Lung (tissue), 17 donors: ENCODE measurements at places on chromosomes 5 and 9.

GRCh38 chr9:129320575-129321285 lies 142.7 kb upstream of the IER5L start:
- H3K4me3 ChIP-seq = peak overlapping the region; percentile 8
- peak overlapping the region; percentile 92 for H3K27ac ChIP-seq
- H3K4me1 ChIP-seq = peaks cover 26% of the 10 kb centered on the region
- H3K36me3 ChIP-seq = no peaks in the 10 kb centered on the region
- peak; percentile 95 for DNase-seq

DNA sequence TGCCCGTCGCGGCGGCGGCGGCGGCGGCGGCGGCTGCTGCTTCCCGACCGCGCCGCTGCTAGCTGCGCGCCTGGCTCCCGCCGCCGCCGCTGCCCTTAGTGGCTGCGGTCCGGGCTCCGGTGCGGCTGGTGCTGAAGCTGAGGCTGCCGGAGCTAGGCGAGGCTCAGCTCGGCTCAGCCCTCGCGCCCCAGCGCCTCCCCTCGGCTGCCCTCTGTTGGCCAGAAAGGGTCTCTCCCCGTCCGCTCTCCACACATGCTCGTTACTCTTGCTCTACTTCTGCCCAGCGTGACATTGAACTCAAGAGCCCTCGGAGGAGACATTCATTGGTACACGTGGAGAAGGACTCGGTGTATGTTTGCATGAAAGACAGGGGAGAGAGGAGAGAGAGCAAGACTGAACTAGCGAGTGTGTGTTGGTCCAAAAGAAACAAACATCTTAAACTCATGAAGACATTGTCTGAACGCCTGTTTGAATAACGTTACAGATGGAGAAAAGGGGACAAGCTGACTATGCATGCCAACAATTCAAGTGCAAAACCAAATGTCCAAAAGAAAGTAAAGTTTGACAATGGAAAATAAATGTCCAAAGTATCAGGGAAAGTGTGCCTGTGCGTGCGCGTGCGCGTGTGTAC lies at the start of gene HCN1:
Gene HCN1, minus strand, starts transcription at position 175 of the 631 bp plus-strand sequence.
- H3K4me3 ChIP-seq = no peak within 1 kb of the TSS
- peak; percentile 81 for DNase-seq
- H3K27me3 ChIP-seq = peaks cover 21% of the 10 kb centered on the region
- H3K4me1 ChIP-seq = no peaks in the 10 kb centered on the region

- DNase-seq = no peak
- H3K27ac ChIP-seq = no peak overlapping the region
- H3K27me3 ChIP-seq = no peaks in the 10 kb centered on the region
- H3K36me3 ChIP-seq = no peaks in the 10 kb centered on the region
- no peaks in the 10 kb centered on the region for H3K4me1 ChIP-seq
Observed at GRCh38 chr9:131312822-131313770, 23.6 kb downstream of the PLPP7 start.

GRCh38 chr5:65047225-65047624 lies 278.5 kb downstream of the CWC27 start:
- H3K36me3 ChIP-seq = no peaks in the 10 kb centered on the region
- H3K4me3 ChIP-seq = no peak overlapping the region
- H3K27ac ChIP-seq = no peak overlapping the region
- DNase-seq = no peak
- H3K27me3 ChIP-seq = no peaks in the 10 kb centered on the region

DNA sequence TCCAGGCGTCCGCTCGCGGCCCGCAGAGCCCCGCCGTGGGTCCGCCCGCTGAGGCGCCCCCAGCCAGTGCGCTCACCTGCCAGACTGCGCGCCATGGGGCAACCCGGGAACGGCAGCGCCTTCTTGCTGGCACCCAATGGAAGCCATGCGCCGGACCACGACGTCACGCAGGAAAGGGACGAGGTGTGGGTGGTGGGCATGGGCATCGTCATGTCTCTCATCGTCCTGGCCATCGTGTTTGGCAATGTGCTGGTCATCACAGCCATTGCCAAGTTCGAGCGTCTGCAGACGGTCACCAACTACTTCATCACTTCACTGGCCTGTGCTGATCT lies 294 bp downstream of the ADRB2 start:
- DNase-seq = no peak
- no peaks in the 10 kb centered on the region for H3K27me3 ChIP-seq
- peaks cover 7% of the 10 kb centered on the region for H3K4me1 ChIP-seq
- H3K27ac ChIP-seq = peak overlapping the region; percentile 90
- peak overlapping the region; percentile 69 for H3K4me3 ChIP-seq

- DNase-seq = no peak
- H3K4me1 ChIP-seq = no peaks in the 10 kb centered on the region
- no peaks in the 10 kb centered on the region for H3K27me3 ChIP-seq
Observed at GRCh38 chr9:6243746-6244145, 28.1 kb downstream of the IL33 start.

DNA sequence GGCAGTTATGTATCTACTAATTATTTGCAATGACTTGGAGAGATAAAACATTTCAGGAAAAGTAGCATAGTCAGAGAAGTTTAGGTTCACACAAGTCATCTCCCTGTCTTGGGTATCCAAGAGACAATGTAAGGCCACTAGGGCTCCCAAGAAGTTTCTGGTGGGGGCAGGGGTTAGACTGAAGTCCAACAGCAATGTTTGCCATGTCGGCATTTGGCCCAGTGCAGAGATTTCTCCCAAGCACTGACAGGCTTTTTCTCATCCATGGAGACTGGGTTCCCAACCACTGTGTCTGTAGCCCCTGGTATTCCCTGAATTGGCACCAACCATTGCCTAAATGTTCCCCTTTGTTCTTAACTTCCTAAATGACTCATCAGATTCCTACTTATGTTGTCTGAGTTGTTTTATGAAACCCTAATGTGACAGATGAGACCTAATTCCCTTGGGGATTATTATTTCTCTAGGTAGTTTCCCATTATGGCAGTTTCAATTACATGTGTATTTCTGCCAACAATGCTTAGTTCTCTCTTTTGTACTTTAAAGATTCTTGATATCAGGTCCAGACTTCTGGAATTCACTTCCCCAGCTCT lies 103.6 kb upstream of the EGFLAM start:
- DNase-seq = no peak
- H3K36me3 ChIP-seq = no peaks in the 10 kb centered on the region
- no peaks in the 10 kb centered on the region for H3K4me1 ChIP-seq
- H3K4me3 ChIP-seq = no peak overlapping the region
- H3K27ac ChIP-seq = no peak overlapping the region

DNA sequence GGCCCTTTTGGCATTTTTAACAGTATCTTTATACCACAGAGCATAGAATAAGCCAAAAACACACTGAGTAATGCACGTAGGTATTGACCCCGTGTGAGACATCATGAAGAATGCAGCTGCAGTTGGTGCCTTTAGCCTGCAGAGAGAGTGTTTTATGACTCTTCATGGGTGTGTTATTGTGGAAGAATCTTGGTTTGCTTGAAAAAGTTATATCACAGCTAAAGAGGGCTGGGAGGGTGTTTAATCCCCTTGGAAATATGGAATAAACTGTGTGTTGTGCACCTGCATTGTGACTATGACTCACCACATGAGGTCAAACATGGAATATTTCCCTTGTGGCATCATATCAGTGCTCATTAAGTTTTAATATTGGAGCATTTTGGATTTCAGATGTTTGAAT lies 458.7 kb downstream of the CDH9 start:
- H3K27me3 ChIP-seq = no peaks in the 10 kb centered on the region
- no peaks in the 10 kb centered on the region for H3K36me3 ChIP-seq
- H3K27ac ChIP-seq = no peak overlapping the region
- no peak overlapping the region for H3K4me3 ChIP-seq
- DNase-seq = no peak

GRCh38 chr5:76692274-76692540 lies 23.7 kb upstream of the F2R start:
- H3K36me3 ChIP-seq = no peaks in the 10 kb centered on the region
- peaks cover 4% of the 10 kb centered on the region for H3K4me1 ChIP-seq
- no peak for DNase-seq
- no peak overlapping the region for H3K27ac ChIP-seq
- H3K27me3 ChIP-seq = no peaks in the 10 kb centered on the region
- H3K4me3 ChIP-seq = no peak overlapping the region

DNA sequence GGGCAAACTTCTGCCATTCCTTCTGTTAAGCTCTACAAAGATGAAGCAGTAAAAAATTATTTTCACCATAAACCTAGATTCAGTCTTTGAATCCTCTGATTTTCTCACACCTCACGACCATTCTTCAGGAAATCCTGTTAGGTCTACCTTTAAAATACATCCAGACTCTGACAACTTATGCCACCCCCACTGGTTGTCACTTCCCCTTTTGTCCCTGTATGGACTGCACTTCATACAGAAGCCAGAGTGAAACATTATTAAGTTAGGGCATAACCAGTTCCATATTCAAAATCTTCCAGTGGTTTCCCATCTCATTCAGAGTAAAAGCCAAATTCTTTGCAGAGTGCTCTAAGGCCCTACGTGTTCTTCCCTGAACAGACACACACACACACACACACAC lies 499.8 kb downstream of the RASEF start:
- no peak overlapping the region for H3K4me3 ChIP-seq
- no peak for DNase-seq
- no peaks in the 10 kb centered on the region for H3K36me3 ChIP-seq
- H3K27me3 ChIP-seq = no peaks in the 10 kb centered on the region

DNA sequence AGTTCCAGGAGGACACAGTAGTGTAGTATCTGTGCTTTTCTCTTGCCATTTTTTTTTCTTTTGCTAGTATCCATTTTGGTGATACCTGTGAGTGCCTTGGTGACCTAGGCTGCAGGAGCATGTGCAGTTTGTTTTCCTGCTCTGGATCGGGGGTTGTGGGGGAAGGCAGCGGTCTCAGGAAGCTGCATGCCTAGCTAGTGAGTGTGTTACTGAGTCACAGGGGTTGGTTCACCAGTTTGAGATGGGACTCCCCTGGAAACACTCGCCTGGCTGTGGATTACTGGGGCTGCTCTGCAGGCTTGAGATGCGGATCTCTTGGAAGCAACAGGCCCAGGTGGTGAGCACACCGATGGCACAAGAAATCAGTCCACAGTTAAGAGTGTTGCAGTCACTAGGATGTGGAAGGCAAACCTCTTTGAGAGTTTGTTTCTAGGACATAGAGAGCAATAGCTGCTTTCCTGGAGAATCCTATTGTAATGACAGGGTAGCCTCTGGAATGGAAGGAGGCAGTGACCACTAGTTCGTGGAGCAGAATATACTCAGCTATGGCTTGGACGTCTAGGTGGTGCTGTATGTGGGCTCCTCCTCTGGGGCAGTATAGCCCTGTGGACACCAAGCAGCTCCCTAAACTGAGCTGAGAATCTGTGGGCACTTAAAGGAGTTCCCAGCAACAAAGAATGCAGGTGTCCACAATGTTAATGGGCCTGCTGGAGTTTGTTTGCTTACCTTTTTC lies 20.0 kb upstream of the SPATA31E1 start:
- no peaks in the 10 kb centered on the region for H3K36me3 ChIP-seq
- no peaks in the 10 kb centered on the region for H3K27me3 ChIP-seq
- no peaks in the 10 kb centered on the region for H3K4me1 ChIP-seq
- H3K4me3 ChIP-seq = no peak overlapping the region

GRCh38 chr9:7549249-7549648 lies 250.3 kb downstream of the DMAC1 start:
- DNase-seq = peak; percentile 91
- H3K4me3 ChIP-seq = no peak overlapping the region
- no peaks in the 10 kb centered on the region for H3K36me3 ChIP-seq
- H3K27ac ChIP-seq = no peak overlapping the region
- no peaks in the 10 kb centered on the region for H3K27me3 ChIP-seq

DNA sequence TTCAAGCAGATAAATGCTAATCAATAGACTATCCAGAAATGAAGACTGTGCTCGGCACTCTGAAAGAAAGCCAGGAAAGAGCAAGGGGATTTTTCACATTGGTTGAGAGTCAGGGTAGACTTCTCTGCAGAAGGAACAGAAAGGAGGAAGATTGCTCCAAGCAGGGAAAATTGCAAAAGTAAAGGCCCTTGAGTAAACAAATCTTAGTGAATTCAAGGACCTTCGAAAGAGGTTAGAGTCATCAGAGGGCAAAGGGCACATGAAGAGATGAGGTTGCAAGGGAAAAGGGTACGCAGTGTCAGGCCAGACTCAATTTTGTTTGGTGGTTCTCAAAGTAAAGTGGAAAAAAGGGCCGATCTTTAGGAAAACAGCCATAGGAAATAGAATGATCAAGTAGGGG lies 157.6 kb upstream of the RAI14 start:
- no peaks in the 10 kb centered on the region for H3K36me3 ChIP-seq
- H3K27ac ChIP-seq = peak overlapping the region; percentile 59
- H3K27me3 ChIP-seq = no peaks in the 10 kb centered on the region

- no peaks in the 10 kb centered on the region for H3K27me3 ChIP-seq
- DNase-seq = no peak
- H3K4me1 ChIP-seq = no peaks in the 10 kb centered on the region
- H3K27ac ChIP-seq = no peak overlapping the region
- H3K4me3 ChIP-seq = no peak overlapping the region
Observed at GRCh38 chr9:102922526-102922925, 72.6 kb upstream of the CYLC2 start.

DNA sequence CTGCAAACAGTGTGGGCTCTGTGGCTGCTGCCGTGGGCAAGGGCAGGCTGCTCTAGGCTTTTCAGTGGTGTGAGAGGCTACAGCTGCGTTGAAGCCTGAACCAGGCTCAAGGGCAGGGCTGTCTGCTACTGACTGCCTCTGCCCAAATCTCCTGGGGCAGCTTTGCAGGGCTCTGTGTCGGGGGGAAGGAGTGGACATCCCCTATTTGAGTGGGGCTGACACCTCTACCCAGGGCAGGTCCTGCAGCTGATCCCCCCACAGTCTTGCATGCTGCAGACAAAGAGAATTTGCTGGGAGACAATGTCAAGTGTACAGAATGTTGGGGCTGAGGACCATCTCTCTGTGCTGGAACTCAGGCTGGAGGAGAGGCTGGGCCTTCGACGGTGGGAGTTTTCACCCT lies 240.2 kb downstream of the PBX3 start:
- H3K4me1 ChIP-seq = no peaks in the 10 kb centered on the region
- H3K36me3 ChIP-seq = no peaks in the 10 kb centered on the region
- H3K27ac ChIP-seq = no peak overlapping the region
- no peak overlapping the region for H3K4me3 ChIP-seq
